ENCODE measurements at places on chromosomes 13 and 19.
A peak's percentile ranks its signal among the peaks of the same experiment; 100 is the strongest.

GRCh38 chr19:22422211-22422610 lies at the start of gene ZNF98:
ZNF98 (minus strand) TSS chr19:22422346; CDS start chr19:22422224, 122 bp downstream.
- DNase-seq, result peak; percentile 19

DNA sequence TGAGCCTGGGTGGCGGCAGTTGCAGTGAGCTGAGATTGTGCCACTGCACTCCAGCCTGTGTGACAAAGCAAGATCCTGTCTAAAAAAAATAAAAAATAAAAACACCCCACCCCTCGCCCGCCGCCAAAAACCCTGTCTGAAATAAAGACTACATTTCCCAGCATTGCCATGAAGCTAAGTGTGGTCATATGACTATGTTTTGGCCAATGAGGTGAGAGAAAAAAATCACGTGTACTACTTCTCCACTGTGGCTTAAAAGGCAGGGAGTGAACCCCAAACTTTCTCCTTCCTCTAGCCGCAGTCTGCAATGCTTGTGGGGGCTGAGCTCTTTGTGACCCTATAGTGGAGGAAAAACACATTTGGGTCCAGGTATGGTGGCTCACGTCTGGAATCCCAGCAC lies 54.9 kb downstream of the COLGALT1 start:
- DNase-seq, result no peak

GRCh38 chr13:64817691-64818090 lies 2412.4 kb downstream of the PCDH9 start:
- DNase-seq, result no peak

GRCh38 chr13:58376349-58376748 lies 744.8 kb downstream of the PCDH17 start:
- DNase-seq, result no peak
